ENCODE measurements at places on chromosomes 2 and 18. TPM values are rescaled to one million over a fixed set of nuclear protein-coding genes. Genes with fewer than 3 reads are reported as not detected.

- DNase-seq: no peak
These were observed 231.9 kb downstream of the GRB14 start for GRCh38 chr2:164389411-164389810.

DNA sequence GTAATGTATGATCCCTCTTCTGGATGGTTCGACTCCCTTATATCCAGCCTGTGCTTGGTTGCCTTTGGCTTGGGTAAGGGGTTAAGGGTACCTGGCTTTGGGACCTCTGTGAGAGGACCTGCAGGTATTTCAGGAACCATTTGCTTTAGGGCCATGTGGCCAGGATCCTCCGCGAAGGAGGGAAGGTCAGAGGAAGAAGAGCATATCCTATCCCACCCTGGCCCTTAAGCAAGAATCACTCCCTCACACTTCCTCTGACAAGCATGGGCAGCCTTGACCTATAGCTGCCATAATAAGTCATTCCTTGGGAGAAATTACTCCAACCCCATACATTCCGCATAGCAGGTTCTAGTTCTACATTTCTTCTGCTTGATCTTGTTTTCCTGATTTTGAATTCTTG lies 59.1 kb upstream of the TXNDC2 start:
- DNase-seq: no peak

- no peak for DNase-seq
These were observed 468.4 kb downstream of the MBD2 start for GRCh38 chr18:53755914-53756609.

GRCh38 chr2:171244970-171245782 lies 84.5 kb upstream of the TLK1 start:
- DNase-seq: no peak

DNA sequence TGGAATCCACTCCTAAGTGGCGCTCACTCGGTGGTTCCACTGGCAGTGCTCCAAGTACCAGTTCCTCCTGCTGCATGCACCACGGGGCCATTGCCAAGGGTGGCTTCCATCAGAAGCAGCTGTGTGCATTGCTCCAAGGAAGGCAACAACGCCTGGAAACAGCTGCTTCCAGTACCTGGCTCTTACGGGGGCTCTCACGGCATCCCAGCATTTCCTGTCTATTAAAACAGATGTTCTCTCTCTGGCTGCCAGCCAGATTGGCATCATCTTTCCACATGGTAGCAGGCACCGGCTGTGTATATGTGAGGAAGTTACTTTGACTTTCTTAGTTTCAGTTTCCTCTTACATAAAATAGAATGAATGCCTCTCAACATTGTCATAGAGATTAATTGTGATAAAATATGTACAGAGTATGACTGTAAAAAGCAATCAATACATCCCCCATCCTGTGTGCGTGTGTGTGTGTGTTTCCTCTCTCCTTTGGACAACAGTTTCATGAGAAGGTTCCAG lies 84.9 kb downstream of the CMPK2 start:
- no peak for DNase-seq

DNA sequence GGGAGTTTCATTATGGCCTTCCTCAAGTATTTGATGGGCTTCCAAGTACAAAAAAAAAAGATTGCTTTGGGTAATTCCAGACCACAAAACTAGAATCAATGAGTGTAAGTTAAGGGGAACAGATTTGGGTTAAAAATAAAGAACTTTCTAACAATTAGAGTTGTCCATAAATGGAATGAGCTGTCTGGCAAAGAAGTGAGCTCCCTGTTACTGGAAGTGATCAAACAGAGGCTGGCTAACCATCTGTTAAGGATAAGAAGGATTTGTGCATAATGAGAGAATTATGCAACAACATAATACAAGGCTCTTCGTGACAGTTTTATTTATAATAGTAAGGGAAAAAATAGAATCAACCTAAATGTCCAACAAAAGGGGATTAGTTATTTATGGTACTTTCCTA lies 44.6 kb upstream of the ACVR1 start:
- no peak for DNase-seq

DNA sequence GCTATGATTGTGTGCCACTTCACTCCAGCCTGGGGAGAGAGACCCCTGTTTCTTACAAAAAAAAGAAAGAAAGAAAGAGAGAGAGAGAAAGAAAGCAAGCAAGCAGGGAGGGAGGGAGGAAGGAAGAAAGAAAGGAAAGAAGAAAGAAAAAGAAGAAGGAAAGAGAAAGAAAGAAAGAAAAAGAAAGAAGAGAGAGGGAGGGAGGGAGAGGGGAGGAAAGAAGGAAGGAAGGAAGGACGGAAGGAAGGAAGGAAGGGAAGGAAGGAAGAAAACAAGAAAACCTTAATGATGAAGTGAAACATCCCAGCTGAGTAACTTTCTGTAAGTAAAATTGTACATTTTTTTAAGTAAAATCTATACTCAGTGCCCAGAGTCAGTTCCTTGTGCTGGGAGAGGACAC lies 75.5 kb upstream of the GLS start:
- DNase-seq: no peak

DNA sequence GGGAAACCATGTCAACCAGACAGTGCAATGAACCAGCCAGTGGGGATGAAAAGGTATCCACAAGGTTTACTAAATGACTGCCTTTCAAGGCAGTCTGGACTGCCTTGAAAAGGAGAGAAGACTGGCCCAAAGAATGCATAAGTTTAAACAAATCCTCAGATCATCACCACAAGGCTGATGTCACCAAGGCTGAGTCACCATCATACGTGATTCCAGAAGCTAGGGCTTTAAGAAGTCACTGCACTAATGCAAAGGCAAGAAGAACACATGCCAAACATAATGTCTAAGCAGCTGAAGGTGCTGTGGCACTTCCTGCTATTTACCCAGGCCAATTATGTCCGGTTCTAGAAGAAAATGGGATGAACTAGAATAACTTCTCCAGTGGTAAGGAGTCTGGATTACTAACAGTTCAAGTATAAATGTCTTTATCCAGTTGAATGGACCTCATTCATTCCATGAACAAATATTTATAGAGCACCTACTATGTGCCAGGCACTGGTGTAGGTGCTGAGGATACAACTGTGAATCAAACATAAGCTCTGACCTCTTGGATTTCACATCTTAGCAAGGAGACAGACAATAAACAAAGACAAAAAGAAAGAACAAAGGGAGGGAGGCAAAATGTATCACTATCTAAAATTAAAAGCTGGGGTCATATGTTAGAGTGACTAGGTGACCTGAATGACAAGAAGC lies 37.6 kb upstream of the ONECUT2 start:
- peak; percentile 13 for DNase-seq

DNA sequence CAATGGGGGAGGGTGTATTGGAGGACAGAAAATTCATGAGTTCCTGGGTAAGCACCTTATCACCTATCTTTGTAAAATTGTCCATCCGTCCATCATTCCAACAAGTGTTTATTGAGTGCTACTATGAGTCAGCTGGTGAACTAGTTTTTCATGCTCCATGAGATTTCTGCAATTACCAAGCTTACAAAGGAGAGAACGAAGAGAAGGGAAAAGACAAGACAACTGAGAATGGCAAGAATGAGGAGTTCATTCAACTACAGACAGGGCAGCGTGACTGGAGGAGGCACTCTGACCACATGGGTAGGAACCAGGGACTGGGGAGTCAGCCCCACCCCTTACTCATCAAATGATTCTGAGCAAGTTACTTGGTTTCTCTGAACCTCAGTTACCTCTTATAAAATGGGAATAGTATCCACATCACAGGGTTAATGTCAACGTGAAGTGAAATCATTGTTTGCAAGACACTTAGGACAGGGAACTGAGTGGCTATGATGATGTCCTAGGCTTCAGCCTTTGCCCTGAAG lies 18.6 kb upstream of the TXNDC2 start:
- DNase-seq: no peak

DNA sequence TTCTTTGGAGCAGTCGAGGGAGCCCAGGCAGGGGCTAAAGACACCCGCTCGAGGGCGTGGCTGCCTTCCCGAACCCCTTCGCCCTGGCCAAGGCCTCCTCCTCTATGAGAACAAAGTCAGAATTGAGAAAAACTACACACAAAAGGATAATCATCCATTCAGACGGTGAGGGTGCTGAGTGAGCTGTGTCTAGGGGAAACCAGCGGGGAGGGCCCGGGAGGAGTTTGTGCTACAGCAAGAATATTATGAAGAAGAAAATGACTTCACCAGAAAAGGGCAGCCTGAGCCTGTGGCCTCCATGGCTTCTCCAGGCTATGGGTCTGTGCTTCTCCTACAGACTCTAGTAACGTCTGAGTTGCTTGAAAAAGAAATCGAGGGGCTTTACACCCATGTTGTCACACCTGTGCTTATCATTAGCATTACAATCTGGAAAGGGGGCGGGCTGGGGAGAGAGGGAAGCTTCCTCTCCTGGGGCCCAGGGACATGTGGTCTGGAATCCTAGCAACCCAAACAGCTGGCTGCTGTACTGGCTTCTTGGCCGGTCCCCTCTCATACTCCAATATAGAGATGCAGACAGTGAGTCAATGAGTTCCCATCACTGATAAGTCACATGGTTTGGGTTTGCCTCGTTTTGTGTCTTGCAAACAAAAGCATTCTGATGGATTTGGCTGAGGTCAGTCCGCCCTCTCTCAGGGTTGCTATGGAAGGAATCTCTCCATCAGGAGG lies 52.0 kb upstream of the ARL4C start:
- no peak for DNase-seq

GRCh38 chr2:101801496-101801895 lies 104.0 kb downstream of the MAP4K4 start:
- DNase-seq: no peak

GRCh38 chr2:149188291-149188690 lies 142.1 kb upstream of the LYPD6 start:
- peak; percentile 57 for DNase-seq

DNA sequence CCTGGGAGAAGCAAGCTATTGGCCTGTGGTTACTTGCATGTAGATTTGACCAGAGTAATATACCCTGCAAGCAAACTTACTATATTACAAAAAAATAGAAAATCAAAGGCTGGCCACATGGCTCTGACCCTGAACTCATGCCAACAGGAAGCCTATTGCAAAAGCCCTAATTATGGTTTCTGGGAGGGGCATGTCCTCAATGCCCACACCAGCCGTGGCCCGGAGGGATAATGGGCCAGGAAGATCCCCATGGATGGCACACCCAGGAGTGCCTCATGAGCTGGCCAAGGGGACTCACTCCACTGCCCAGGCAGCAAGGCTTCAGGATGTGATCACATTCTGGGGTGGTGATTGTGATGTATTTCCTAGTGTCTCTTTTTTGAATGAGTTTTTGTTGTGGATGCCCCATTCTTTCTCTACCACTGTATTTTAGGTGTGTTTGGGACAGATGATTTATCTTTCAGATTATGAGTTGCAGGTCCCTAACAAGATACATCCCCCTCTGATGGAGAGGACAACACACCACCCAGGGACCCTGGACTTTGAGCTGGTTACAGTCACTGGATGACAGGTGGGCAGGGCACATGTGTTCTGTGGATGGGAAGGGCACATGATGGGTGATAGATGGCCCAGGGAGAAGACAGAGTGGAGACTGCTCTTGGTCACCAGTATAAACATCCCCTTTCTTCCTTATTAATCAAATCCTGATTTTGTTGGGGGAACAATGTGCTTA lies 18.7 kb upstream of the TFCP2L1 start:
- DNase-seq: no peak

DNA sequence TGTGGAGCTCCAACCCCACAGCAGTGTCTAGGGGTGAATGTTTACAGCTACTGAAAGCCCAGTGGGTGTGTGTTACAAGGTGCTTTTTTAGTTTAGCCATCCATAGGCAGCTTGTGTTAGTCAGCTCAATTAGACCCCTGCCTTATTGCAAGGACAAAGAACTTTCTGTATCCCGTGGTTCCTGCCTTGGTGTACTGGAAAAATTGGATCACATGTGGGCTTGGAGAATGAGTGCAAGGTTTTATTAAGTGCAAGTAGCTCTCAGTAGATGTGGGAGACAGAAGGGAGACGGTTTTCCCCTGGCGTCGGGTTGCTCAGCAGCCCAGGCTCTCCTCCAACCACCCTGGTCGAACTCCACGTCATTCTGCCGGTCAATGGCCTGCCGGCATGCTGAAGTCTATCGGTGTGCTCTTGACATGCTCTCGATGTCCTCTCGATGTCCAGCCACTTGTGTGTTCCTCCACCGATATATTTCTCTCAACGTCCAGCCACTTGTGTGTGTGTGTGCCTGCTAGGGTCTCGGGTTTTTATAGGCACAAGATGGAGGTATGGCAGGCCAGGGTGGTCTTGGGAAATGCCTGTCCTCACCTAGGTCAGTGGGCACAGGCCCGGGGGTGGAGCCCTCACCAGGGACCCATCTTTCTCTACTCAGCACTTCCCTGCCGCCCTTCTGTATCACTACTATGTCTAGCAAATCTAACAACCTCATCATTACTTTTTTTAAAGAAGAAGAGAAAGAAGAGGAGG lies 13.8 kb downstream of the FANCL start:
- DNase-seq: no peak

GRCh38 chr2:98702858-98703620 lies 27.9 kb downstream of the MGAT4A start:
- DNase-seq: no peak

DNA sequence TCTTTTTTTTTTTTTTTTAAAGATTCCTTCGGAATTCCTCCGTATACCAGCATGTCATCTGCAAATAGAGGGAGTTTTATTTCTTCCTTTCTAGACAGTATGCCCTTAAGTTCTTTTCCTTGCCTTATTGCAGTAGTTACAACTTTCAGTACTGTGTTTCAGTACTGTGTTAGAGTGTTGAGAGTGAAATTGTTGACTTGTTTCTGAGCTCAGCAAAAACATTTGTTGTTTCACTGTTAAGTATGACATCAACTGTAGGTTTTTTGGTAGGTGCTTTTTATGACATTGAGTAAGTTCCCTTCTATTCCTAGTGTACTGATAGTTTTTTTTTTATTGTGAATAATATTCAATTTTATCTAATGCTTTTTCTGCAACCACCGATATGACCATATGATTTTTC lies 43.9 kb downstream of the ACVR2A start:
- DNase-seq: no peak

GRCh38 chr18:715626-716025 lies 3.2 kb upstream of the ENOSF1 start:
- no peak for DNase-seq

- DNase-seq: no peak
These were observed 130.9 kb upstream of the PELI1 start for GRCh38 chr2:64275174-64275466.

- peak; percentile 18 for DNase-seq
These were observed 28.5 kb upstream of the NOSTRIN start for GRCh38 chr2:168773719-168774521.

GRCh38 chr2:145652571-145653545 lies 1132.9 kb upstream of the ZEB2 start:
- DNase-seq: no peak

- DNase-seq: peak; percentile 37
These were observed 76.0 kb downstream of the EMX1 start for GRCh38 chr2:72993147-72993932.

The C2orf72 gene
- total RNA-seq: 0.41 TPM

The CCDC121 gene
- total RNA-seq: 2.9 TPM

The ALKAL2 gene
- total RNA-seq: not detected

The TUBA4B gene
- not detected for total RNA-seq

The LRP2 gene
- total RNA-seq: 0.13 TPM

The LANCL1 gene
- 38.1 TPM for total RNA-seq

The SIX2 gene
- total RNA-seq: 3.6 TPM

The ITM2C gene
- total RNA-seq: 216 TPM

The SP100 gene
- 42.2 TPM for total RNA-seq

The SCTR gene
- total RNA-seq: not detected
